ENCODE measurements at places on chromosomes 3 and 15.
A peak's percentile ranks its signal among the peaks of the same experiment; 100 is the strongest.

DNA sequence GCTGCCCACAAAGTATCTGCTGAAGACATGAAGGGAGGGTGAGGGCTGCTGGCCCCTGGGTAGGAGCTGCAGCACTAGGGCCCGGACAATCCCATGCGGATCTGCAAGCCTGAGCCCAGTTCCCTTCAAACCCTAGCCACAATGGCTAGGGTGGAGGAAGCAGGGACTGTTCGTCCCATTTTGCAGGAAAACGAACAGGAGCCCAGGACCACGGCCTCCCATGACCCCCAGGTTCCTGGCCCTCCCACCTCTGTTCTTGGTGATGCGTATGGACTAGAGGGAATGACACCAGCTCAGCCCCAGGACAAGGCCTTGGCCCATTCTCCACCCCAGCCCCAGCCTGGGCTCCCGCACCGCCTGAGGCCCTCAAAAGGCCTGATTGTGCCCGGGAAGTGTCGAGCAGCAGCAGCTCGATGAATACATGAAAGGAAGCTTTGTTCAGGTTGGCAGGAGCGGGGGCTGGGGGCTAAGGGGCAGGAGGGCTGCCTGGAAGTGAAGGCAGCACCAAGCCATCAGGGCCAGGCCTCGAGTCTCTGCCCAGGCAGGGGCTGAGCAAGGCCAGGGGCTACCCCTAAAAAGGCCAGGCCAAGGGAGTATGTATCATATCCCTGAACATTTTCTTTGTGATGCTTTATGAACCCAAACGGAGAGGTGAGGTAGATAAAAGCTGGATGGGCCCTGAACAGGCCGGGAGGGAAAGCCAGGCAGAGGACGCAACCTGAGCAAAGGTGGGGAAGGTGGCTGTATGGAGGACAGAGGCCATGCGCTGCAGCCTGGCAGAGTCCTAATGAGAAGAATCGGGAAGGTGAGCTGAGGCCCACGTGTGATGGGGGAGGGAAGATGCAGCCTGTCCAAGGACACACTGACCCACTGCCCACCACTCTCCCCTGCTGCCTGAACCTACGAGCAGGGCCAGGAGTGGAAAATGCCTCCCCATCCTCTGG, 12.2 kb downstream of the SEMA7A start:
- DNase-seq: no peak

- DNase-seq: no peak
Observed at GRCh38 chr3:48951764-48952163, 33.1 kb downstream of the ARIH2 start.

- DNase-seq: no peak
Observed at GRCh38 chr3:14522768-14523167, 17.4 kb downstream of the GRIP2 start.

DNA sequence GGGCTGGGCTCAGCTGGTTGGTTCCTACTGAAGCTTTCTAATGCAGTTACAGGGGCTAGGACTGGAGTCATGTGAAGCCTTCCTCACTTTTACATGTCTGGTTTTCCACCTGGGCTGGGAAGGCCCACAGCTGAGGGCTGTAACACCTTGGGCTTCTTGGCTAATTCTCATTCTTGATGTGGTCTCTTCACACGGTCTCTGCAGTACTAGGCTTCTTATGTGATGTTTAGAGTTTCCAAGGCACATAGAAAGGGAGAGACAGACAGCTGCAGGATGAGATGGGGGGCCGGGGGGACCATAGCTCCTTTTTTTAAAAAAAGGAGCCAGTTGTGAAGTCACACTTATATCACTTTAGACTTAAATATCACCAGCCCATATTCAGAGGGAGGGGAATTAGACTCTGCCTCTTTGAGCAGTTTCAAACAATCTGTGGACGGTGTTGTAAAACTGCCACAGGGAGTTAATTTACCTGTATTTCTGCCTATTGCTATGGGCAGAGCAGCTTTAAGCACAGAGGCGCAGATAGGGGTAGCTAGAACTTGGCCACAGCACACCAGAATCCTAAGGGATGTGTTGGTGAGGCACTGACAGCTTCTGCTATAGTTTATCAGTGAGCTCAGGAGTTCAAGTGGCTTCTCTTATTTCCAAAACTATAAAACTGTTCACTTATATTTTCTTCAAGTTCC, 46.7 kb downstream of the NKIRAS1 start:
- no peak for DNase-seq

DNA sequence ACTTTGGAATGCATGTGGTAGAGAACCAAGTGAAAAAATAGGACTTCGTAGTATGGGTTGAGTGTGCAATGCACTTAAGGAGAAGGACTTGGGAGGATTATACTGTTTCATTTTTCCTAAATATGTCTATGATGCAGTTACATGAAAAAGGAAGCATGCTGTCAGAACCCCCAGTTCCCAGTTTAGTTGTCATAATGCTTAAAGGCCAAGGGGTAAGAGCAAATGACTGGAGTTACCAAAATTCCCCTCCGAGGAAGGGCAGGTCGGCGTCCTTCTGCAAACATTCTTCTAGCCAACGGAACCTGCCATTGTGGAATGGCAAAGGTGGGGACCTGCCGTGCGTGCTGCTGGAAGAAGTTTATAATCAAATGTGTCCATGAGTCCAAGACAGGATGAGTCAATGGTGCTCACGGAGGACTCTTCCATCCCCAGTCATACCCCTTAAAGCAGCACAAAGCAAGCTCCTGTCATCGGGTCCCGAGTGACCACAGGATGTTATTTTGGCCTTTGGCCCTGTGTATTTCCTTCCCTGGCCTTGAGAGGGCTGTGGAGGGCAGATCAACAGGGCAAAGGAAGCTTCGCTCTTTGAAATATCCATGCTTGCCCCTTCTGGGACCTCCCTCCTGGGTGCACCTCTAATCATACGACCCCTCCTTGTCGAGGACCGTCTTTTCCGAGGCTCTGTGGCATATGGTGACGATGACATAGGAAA, 93.2 kb downstream of the SLCO3A1 start:
- no peak for DNase-seq

DNA sequence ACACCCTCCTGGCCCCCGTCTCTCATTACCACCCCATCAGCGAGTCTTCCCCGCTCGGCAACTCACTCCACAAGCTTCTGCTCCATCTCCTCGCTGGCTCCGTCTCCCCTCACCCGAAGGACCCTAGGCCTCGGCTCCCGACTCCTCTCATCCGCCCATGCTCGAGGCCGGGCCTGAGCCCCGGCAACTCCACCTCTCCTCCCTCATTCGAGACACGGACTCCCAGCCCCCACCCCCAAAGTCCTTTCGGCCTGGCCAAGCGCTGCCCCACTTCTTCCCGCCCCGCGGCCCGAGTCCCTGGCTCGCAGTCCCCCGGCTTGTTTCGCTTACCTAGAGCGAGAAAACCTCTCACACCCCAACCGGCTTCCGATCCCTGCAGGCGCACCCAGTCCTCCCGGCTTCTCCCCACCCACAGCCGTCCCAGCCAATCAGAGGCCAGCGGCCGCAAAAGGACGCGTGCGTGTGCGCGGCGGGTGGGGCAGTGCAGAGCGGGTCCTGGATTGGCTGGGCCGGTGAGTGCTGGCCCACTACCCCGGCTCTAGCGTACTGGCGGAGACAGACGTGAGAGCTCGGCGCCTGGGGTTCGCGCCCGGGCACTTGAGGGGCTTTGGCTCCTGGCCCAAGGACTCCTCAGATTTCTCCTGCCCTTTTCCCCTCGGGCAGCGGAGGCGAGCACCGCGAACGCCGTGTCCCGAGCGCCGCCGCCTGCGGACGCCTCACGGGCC, at the start of gene HIGD1A:
TSS of gene HIGD1A (minus strand) at position 385 of the 725 bp plus-strand sequence. CDS start 10,237 bp downstream, outside the sequence.
- DNase-seq: peak; percentile 99

DNA sequence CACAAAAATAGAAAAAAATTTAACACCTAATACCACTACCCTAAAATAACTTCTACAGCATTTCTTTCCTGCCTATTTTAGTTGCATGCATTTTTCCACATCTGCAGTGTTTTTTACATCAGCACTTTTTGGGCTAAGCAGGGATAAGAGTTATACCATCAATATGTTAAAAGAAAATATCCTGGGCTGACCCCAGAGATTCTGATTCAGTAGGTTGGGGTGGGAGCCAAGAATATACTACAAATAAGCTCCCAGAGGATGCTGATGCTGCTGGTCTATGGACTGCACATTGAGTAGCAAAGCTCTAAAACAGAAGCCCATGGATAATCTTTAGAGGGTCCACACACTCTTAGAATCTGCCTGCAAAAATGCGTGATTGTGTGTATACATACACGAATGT, 14.8 kb downstream of the FYCO1 start:
- DNase-seq: no peak

DNA sequence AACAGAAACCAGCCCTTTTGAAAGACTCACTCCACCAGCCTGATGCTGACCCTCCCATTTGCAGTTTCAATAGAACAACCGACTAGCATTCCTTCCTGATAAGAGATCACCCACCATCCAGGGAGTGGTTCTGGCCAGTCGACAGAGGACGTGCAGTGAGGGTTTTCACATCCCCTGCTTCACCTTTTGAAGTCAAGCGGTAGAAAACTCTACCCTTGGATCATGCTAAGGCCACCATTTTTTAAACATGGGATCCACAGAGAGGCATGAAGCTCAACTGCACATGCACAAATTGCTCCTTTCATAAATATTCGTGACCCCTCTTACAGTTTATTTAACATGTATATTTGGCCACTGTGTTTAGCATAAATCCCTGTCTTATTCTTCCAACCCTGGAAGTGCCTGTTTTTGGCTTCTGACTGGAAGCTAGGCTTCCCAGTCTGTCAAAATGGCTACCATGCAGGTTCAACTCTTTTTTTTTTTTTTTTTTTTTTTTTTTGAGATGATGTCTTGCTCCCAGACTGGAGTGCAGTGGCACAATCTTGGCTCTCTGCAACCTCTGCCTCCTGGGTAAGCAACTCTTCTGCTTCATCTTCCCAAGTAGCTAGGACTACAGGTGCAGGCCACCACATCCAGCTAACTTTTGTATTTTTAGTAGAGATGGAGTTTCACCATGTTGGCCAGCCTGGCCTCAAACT, 1.0 kb upstream of the THUMPD3 start:
- no peak for DNase-seq
